ENCODE measurements at places on chromosomes 3 and 15.

- DNase-seq: no peak
Measured at GRCh38 chr3:86921971-86922680, 68.8 kb downstream of the VGLL3 start.

GRCh38 chr15:75228787-75229186, 27.1 kb downstream of the C15orf39 start:
- no peak for DNase-seq

DNA sequence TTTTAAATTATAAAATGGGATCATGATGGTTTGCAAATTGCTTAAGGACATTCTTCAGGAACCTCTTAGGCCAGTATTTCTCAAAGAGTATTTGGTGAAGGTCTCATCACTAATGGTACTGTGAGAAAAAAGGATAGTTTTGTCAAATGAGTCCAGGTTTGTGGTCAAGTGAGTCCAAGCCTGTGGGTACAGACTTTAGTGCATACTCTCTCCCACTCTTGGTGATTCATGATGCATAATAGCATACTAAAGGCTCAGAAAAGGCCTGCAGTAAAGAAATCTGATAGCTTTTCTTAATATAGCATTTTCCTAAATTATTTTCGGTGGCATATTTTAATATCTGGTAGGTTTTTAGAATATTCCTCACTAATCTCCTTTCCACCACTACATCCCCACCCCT, 20.0 kb downstream of the BOC start:
- DNase-seq: no peak

GRCh38 chr3:69250014-69250413, 127.6 kb upstream of the LMOD3 start:
- no peak for DNase-seq

DNA sequence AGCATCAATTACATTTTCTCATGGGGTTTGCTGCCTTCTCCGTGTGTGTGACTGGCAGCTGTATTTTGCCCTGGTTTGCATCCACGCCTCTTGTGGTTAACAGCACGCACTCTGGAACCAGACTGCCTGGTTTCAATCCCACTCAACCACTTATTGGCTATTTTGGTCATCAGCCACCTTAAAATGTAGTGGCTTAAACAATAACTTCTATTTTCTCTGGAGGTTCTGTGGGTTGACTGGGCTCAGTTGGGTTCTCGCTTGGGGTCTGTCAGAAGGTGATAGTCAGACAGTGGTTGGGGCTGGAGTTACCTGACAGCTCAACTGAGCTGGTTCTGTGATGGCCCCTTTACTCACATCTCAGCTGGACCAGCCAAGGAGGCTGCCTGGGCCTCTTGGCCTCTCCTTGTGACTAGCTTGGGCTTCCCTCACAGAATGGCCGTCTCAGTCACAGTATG, 36.8 kb downstream of the EHD4 start:
- DNase-seq: no peak

GRCh38 chr3:9352917-9353752, 9.7 kb upstream of the THUMPD3 start:
- peak; percentile 82 for DNase-seq

DNA sequence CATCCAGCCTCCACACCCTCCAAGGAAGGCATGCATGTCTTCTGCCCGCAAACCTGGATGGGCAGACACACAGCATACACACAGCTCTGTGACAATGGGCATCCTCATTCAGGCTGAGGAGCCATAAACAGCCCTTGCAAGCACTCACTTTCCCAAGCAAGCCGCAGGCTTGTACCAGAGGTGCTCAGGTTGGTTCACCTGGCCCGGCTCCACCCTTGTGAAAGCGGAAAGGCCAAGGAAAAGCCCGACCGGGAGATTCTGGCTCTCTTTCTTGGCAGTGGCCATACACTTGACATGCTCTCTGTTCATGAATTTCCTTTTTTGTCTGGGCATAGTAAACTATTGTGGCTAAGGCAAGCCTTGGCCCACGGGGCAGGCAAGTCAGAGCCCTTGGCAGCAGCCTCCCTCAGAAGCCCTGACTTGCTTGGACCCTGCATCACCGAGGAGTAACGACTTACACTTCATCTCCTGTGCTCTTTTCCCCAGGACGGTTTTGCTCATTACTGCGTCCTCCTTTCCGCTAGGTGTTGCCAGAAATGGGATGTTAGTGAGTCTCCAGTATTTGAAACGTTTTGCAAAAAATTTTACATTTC, 74.6 kb upstream of the BNC1 start:
- DNase-seq: no peak

- no peak for DNase-seq
Measured at GRCh38 chr3:12752102-12752501, 7.0 kb downstream of the TMEM40 start.

- no peak for DNase-seq
Measured at GRCh38 chr3:127276396-127276795, 11.4 kb downstream of the PRR20G start.

Data from hematopoietic multipotent progenitor cell treated with erythropoietin and hydrocortisone succinate and interleukin-3 and kit ligand, for 6 days (in vitro differentiated cells).